COR-L47 (cell line): ENCODE measurements at places on chromosomes 1 and 21.

GRCh38 chr1:119882132-119883049 is 13.9 kb downstream of the ADAM30 start:
- DNase-seq, result no peak

DNA sequence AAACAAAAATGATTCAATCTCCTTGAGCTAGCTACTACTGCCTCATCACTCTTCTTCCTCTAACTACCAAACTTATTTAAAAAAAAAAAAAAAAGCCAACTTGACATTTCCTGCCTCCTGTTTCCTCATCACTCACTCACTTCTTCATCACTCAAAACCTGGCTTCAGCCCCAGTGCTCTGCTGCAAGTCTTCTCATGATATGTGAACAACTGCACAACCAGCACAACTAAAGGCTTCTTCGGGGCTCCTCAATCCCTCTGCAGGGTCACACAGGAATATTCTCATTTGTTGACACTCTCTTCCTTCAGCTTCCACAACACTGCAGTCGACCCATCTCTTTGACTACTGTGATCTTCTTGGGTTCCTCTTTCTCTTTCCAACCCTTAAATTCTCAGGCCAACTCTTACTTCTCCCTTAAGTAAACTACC is 7.6 kb downstream of the MTF1 start:
- no peak for DNase-seq

DNA sequence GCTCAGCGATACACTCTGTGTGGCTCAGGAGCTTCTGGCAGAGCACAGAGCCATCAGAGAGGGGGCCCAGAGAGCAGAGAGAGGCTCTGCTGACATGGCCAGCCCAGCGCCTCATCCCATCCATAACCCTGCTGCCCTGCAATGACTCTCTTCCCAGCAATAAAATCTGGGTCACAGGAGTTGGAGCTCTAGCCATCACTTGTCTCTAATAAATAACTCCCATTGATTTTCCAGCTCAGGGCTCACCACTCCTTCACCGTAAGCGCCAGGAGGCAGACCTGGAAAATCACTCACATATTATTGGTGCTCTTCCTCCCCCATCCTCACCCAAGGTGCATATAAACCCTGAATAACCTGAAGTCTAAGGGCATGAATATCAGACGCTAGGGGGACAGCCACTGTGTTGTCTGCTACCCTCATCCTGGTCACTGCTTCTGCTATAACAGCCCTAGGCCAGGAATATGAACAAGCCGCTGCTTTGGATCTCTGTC is at the start of gene APCS:
TSS of gene APCS (plus strand) at position 366 of the 491 bp plus-strand sequence. CDS start at position 462, 96 bp downstream.
- DNase-seq, result no peak

DNA sequence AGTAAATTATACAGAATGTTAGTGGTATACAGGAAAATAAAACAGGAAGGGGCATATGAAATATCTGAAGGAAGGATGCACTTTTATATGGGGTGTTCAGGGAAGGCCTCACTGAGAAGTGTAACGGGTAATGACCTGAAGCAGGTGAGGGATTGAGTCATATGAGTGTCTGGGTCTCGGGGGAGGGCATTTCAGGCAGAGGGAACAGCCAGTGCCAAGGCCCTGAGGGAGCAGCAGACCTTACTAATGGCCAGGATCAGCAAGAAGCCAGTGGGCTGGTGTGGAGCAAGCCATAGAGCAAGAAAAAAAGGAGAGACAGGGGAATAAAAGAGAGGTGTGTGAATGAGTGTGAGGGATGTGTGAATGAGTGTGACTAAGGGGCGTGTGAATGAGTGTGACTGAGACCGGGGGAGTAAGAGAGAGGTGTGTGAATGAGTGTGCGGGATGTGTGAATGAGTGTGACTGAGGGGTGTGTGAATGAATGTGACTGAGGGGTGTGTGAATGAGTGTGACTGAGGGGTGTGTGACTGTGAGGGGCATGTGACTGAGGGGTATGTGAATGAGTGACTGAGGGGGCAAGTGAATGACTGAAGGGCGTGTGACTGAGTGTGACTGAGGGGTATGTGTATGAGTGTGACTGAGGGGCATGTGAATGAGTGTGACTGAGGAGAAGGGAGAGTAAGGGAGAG is 107.2 kb downstream of the GLIS1 start:
- DNase-seq, result no peak
